ENCODE measurements at places on chromosomes 2 and 18.

DNA sequence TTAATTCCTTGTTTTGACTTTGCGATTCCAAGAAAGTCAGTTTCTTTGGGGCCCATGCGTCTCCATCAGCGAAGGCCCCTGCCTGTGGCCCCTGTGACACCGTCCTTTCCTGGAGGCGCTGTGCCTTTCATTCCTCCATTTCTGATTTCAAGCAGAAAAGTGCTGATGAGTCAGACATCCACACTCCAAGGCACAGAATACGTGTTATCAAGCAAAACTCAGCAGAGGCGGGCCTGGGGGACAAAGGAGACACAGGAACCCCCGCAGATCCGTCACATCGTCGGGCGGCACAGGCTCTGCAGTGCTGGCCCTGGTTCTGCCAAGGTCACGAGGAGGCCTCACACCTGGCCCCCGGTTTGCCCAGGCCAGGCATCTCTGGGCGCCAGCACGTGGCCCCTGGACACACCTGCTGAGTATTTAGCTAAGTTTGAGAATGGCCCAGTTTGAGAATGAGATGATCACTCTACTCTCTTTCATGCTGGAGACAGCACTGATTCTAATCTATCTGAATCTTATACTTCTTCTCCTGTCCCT lies 7.2 kb upstream of the SALL3 start:
- DNase-seq, result no peak

DNA sequence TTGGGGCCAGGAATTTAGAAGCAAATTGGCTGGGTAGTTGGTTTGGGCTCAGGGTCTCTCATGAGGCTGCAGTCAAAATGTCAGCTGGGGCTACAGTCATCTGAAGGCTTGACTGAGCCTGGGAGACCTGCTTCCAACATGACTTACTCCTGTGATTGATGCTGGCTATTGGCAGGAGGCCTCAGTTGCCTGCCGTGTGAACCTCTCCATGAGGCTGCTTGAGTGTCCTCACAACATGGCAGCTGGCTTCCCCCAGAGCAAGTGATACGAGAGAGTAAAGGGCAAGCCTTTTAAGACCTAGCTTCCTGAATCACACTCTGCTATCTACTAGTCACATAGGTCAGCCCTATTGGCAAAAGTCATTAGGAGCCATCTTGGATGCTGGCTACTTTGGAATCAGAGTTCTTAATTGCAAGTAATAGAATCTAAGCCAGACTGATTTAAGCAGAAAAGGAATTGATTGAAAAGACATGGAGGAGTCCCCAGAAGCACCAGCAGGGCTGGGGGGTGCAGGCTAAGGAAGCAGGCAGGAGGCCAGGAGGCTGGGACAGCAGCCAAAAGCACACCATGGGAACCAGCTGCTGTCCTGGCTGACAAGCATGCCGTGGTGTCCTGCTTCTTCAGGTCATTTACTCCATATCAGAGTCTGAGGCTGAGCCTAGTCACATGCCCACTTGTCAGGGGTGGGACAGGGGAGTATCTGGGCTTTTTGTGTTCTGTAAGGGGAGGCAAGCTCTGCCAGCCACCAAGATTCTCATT lies 7.8 kb upstream of the GIGYF2 start:
- DNase-seq, result no peak

DNA sequence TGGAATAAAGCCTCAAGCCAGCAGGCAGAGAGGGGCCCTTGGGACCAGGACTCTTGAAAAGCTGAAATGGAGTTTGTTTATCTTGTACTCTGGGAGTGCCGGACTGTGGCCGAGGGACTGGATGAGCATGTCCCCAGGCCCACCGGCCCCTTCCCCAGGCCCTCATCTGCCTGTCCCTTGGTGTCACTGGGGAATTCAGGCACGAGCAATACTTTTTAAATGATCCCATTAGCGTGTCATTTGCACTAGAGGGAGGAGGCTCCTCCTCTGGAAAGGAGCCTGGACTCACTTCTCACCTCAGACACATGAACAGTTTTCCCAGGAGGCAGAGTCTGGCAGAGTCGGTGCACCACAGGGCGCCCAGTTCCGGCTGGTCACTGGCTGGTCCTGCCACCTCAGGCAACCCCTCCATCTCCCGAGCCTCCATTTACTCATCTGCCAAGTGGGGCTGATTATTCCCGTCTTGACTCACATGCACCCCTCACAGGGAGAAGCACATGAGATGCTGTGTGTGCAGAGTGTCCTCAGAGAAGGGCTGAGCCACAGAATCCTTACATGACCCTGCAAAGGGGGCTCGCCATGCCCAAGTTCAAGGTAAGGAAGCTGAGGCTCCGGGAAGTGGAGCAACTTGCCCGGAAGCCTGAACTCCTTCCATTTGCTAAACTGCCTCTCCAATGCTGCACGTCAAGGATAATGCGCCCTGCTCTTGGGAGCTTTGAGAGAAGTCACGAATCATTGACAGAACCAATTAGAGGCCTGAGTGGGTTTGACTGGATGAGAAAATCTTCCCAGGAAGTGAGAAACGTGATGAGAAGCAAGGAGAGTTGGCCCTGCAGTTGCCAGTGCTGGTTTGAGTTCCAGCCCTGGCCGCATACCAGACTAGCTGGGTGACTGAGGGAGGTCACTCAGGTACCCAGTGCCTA lies 26.7 kb downstream of the CIB4 start:
- DNase-seq, result no peak

DNA sequence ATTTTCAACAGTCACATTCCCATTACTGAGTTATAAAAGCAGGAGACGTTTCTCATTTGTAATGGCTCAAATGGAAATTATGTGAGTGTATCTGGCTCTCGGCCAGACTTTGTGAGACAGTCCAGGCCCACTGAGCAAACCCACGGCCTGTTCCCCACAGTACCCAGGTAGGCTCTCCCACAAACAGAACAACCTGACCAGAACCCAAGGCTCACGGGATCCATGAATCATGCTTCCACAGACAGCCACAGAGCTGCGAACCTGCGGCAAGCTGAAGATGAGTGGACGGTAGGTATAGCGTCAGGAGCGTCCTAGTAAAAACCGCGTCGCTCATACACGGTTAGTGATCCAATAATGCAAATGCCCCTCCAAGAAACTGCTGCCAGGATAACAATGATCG lies 34.2 kb downstream of the NDUFA10 start:
- DNase-seq, result no peak

DNA sequence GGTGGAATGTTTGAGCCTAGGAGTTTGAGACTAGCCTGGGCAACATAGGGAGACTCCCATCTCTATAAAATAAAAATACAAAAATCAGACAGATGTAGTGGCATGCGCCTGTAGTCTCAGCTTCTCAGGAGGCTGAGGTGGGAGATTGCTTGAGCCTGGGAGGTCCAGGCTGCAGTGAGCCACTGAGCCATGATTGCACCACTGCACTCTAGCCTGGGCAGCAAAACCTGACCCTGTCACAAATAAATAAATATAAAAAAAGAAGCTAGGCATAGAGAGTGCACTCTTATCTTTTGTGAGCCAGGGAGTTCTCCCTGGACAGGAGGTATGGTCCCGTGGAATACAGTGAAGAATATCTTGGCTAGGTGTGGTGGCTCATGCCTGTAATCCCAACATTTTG lies 11.0 kb upstream of the KYNU start:
- DNase-seq, result no peak

GRCh38 chr18:51753365-51754057 lies 556.0 kb upstream of the MEX3C start:
- DNase-seq, result no peak
